GM12892 (cell line): ENCODE measurements at places on chromosomes 3 and 15.

GRCh38 chr3:46974421-46975171 lies 1.9 kb downstream of the CCDC12 start:
- DNase-seq = no peak

DNA sequence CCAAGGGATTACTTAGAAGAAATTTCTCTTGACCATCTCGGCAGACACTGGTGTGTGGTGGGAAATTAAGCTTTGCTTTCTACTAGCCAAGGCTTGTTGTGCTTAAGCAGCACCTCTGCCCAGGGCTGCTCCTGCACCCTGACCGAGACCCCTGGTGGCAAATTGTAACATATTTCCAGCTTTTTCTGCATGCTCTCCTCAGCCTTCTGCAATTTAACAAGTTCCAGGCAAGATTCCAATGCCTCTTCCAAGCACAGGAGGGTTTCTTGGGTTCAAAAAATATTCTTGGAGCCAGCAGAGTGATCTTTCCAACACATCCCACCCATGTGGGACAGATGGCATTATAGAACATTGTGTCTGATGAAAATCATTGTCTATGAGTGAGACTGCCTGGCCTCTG lies 210.5 kb downstream of the CLSTN2 start:
- DNase-seq = no peak

- no peak for DNase-seq
Measured at GRCh38 chr3:74387111-74387735, 227.2 kb downstream of the CNTN3 start.

GRCh38 chr3:99711351-99711750 lies 73.0 kb downstream of the COL8A1 start:
- DNase-seq = no peak

DNA sequence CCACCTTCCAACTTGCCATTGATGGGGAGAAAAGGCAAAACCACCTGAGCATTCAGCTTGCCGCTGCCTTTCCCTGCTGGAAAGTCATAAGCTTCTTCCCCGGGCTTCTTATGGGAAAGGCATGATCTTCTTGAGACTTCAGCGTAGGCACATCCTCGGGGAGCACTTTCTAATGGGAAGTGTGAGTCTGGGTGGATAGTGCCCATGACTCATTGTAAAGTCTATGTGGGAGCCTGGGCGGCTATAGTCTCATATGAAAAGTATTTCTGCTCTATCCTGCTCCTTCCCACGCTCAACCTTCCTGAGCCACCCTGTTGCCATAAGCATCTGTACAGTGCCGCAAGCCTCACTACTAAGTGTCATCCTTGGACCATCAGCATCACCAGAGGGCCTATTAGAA lies 309.9 kb upstream of the THBS1 start:
- no peak for DNase-seq

DNA sequence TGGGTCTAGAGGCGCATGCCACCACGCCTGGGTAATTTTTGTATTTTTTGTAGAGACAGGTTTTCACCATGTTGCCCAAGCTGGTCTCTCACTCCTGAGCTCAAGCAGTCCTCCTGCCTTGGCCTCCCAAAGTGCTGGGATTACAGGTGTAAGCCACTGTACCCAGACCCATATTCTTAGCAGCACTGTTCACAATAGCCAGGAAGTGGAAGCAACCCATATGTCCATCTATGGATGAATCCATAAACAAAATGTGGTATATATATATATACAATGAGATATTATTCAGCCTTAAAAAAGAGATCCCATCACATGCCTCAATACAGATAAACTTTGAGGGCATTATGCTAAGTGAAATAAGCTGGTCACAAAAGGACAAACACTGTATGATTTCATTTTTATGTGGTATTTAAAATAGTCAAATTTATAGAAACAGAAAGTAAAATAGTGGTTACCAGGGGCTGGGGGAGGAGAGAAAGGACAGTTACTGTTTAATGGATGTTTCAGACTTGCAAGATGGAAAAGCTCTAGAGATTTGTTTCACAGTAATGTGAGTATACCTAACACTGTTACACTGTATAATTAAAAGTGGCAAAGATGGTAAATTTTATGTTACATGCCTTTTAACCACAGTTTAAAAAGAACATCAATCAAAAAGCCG lies 35.7 kb upstream of the GRAMD1C start:
- DNase-seq = no peak

- no peak for DNase-seq
Measured at GRCh38 chr3:194466761-194467356, 19.9 kb downstream of the ATP13A3 start.
